ENCODE measurements at places on chromosomes 6 and 20.

DNA sequence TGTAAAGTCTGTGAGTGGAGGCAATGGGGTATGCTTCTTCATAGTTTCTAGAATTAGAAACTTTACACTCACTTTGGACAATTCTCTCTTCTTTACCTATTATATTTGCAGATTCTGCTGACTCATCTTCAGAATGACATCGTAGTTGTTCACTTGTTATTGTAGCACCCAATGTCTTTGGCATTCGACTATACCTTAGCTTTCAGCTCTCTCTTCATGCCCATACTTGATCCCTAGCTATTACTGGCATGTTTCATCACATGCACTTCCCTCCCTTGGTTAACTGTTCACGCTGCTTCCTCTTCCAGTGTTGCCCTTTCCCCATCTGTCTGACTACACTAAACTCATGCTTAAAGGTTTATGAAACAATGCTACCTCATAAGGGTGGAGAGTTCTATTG lies 298.1 kb upstream of the TCF21 start:
- no peak for DNase-seq

GRCh38 chr6:21102624-21103023 lies 490.9 kb upstream of the SOX4 start:
- DNase-seq, result no peak

GRCh38 chr20:10916312-10916711 lies 242.5 kb upstream of the JAG1 start:
- DNase-seq, result no peak

GRCh38 chr6:37074053-37074827 lies 68.8 kb downstream of the FGD2 start:
- peak; percentile 40 for DNase-seq

DNA sequence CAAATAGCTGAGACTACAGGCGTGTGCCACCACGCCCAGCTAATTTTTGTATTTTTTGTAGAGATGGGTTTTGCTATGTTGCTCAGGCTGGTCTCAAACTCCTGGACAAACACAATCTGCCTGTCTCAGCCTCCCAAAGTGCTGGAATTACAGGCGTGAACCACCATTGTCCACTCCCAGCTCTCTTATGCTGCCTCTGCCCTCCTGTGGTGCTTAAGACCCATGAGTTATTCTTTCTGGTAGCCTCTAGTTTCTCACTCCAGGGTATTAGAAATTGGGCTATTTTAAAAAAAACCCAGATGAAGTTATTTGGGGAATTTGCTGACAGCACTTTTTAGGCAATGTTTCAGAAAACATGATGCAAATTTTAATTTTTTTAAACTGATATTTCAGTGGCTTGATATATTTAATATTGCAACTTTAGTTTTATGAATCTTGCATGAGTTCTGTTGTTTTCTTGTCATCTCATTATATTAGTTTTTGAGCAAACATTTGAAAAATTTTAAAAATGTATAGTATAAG lies 114.0 kb upstream of the FOXO3 start:
- DNase-seq, result no peak

DNA sequence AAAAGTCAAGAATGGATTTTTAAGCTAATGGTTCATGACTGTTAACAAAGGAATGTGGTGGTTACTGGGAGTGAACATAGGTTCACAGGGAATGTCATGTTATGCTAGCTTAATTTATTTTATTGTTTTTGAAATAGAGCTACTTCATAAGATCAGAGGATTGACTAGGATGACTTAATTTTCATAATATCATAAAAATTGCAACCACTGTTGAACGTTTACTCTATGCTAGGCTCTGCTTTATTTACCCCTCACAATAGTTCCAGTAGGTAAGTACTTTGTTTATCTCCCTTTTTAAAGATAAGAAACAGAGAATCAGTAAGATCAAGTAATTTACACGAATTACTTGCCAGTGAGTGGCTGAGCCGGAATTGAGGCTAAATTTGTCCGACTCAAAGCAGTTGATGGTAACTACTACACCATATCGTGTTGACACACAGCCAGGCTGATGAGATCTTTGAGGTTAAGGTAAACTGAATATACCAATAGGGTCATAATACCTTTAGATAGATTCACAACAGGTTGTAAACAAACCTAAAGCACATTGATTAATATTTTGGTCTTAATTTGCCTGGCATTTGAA lies 194.6 kb upstream of the CITED2 start:
- no peak for DNase-seq

DNA sequence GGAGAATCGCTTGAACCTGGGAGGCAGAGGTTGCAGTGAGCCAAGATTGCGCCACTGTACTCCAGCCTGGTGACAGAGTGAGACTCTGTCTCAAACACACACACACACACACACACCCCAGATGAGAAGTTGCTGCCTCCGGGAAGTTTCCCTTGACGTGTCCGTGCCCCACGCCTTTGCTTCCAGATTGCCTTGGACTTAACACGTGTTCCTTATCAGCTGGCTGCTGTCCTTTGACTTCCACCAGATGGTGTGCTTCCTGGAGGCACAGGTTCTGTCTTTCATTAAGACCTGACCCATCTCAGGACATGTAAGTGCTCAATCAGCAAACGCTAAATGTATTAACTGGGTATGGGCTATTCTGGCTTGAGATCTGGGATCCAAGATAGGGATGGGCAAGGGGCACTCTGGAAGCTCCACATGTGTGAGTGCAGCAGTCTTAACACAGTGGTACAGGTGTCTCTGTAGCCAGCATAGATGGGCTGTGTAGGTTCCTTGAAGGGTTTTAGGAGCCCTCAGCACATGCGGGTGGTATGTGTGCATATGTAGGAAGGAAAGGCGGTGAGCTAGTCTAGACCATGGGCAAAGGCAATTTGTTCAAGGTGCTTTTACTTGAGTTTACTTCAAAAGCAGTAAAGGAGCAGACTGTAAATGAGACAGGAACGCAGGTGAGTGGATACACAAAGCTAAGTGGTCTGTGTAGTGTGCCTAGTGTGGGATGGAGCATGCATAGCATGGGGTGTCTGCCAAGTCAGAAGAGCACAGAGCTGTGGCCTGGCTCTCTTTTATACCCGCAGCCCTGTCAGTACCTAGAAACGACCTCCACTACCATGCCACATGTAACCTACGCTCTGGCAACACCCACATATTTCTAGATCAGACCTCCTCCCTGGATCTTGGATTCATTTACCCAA lies 11.6 kb downstream of the PIGT start:
- DNase-seq, result no peak

DNA sequence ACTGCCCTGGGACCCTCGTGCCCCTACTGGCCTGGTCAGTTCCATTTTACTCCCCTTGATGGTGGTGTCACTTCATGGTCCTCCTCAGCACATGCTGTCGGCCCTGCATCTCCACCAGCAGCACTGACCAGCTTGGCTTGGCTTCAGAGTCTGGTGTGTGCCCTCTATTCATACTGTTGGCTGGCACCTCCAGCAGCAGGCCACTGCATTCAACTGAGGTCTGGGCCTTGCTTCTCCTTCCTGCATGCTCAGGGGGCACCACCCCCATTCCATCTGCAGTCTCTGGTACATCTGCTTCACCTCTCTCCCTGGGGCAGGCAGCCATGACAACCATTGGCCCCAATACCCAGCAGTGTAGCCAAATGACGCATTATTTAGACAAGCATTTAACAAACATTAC lies 155.9 kb downstream of the SLC24A3 start:
- no peak for DNase-seq

DNA sequence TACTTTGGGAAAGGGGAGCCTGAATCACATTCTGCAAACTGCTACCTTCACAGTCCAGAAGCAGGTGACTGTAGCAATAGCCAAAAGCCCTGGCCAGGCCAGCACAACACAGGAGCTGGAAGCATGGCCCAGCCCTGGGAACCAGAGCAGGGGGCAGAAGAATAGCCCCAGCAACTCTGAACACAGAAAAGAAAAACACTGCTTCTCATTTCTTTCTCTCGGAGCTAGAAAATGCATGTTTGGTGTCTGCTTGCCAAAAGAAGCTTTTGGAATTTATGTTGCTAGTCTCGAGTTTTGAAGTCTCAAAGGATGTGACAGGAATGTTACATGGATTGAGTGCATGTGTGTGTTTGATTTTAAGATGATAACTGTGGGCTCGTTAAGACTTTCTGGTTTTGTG lies 79.8 kb upstream of the SCAF8 start:
- no peak for DNase-seq

DNA sequence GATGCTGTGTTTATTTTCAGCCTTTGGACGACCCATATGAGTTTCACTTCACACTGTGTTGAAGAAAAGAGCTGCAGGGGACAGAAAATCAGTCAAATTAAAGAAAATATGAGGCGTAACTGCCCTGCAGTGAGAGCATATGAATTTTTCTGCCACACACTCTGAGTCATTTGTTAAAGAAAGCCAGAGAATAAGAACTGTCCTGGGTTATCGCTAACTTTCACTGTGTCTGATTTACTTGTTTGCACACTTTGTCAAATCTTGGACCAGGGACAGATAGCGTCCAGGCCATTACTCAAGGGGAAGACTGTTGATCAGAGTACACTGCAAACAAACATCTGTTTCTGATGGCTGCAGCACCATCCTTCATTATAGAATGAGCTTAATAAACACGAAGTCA lies 126.8 kb upstream of the AGPAT4 start:
- DNase-seq, result no peak

DNA sequence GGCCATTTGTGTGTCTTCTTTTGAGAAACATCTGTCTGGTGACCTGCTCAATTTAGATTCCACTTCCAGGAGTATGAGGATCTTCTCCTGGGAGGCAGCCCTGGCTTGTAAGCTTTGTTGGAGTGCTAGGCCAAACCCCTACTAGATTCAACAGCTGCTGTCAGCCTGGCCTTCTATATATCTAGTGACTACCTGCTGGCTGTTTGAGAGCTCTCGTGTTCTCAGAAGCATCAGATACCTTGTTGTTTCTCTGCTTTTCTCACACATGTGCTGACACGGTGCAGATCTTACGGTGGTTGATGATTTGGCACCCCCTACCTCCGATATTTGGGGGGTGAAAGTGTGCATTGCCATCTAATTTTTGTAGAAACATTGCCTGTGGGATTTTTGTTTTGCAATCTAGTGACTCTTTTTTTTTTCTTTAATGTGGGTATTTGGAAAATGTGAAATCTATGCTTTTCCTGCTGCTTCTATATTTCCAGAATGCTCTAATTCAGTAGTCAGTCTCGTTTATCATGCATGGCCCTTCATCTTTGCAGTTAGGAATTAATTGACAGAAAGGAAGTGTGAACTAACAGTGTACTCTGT lies 4.7 kb downstream of the CCN2 start:
- no peak for DNase-seq

DNA sequence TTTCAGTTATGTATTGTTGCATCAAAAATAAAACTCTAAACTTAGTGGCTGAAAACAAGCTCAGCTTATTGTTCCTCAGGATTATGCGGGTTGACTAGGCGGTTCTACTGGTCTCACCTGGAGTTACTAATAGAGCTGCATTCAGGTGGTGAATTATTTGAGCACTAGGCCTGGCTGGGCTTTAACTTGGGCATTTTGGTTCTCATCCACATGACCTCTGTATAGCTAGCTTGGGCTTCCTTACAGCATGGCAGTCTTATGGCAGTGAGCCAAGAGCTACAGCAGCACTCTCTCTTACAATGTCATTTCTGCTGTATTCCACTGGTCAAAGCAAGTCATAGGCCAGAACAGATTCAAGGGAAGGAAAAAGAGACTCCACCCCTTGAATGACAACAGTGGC lies 1.6 kb downstream of the PGBD1 start:
- DNase-seq, result no peak

DNA sequence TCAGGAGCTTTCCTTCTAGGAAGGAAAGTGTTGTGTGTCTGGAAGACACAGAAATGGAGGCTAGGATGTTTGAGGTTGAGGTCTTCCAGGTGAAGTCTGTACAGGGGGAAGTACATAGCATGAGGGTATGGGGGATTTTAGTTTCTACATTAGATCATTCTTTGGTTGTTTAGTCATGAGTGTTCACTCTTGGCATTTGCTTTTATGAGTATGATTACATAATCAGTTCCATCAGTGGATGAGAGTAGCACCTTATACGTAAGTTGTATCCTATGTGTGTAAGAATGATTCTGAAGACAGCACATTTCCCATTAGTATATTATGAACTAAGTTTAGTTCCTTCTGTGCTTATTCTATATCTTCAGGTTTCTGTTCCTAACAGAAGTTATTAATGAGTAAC lies 1.9 kb downstream of the CDYL start:
- DNase-seq, result no peak

- no peak for DNase-seq
Observed at GRCh38 chr20:21179757-21180156, 53.9 kb downstream of the KIZ start.

- DNase-seq, result peak; percentile 53
Observed at GRCh38 chr6:45419571-45420082, 41.9 kb upstream of the SUPT3H start.

GRCh38 chr20:63943808-63944077 lies 12.5 kb downstream of the UCKL1 start:
- no peak for DNase-seq

DNA sequence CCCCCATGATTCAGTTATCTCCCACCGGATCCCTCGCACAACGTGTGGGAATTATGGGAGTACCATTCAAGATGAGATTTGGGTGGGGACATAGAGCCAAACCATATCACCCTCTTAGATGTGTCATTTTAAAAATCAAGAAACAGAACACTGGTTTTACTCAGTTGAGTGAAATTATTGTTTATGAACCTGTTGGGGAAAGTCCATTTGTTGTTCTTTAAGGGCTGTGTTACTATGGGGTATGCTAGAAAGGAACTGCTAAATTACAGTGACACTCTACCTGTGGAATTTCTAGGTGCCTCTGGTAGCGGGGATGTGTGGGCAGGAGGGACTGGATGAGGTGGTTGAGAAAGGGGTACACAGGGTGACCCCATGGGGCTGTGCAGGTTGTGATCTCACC lies 28.9 kb downstream of the STX11 start:
- DNase-seq, result no peak

DNA sequence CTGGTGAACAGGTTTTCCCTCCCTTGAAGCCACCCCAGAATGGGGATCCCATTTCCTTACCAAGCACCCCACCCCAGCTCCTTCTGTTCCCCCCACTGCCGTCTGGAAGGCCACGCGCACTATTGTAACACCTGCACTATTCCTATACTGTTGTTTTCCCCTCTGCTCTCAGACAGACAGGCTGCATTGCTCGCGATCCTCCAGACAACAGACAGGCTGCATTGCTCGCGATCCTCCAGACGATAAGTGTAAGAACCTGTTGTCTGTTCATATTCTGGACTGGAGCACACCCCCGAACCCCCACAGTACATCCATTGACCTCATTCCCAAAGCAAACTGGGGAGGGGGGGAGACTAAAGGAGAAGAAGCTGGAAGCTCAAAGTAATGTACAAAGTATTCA lies 72.7 kb downstream of the LY86 start:
- no peak for DNase-seq

Data from glutamatergic neuron (in vitro differentiated cells).